ENCODE measurements at places on chromosomes 12 and 14.
A peak's percentile ranks its signal among the peaks of the same experiment; 100 is the strongest.

DNA sequence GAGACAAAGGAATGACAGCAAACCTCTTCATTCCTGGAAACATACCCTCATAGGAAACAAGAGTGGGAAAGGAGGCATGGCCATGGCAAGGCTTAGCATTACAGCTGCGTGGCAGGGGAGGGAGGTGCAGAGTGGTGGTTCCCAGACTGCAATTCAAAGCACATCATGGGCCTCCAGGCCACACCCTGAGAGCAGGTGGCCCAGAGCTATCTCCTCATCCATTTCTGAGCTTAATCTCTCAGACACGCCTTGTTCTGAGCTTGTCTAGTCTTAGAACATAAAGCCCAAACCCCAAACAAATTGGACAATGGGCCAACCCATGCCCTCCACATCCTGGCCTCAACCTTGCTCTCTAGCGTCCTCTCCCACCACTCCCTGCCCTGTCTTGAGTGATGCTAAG lies 5.9 kb upstream of the KRT3 start:
- DNase-seq, result no peak

GRCh38 chr12:85920324-85920947 lies 46.3 kb downstream of the NTS start:
- DNase-seq, result peak; percentile 8

DNA sequence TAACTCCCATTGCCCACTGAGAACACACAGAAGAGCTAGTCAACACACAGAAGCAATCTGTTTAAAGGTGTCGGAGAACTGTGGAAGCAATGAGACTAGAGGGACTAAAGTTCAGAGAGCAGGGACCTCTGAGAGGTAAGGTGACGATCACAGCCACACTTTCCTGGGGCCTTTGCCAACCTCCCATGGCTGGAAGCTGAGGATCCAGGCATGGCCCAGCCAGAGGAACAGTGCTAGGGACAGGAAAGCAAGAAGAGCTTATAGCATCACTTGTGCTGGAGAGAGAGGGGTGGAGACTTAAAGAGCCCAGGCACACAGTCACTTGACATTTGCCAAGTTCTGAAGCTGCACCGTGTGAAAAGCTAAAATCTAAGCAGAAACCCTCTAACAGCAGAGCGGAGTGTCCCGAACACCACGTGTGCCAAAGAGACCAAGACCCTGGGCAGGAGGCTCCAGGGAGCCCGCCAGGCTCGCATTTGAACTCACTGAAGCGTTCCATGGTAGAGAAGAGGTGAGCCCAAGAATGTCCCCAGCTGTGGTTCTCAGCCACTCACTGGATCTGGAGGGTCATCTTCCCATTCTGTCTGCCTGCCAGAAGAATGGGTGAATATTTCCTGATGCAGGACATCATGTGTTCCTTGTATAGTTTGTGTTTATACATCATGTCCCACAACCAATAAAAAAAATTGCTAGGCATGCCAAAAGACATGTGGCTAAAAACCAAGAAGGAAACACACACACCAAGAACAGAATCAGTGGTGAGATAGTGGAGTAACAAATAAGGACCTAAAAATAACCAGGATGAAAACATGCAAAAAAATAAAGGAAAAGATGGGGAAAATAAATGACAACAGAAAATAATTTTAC lies 174.0 kb upstream of the C14orf180 start:
- no peak for DNase-seq

DNA sequence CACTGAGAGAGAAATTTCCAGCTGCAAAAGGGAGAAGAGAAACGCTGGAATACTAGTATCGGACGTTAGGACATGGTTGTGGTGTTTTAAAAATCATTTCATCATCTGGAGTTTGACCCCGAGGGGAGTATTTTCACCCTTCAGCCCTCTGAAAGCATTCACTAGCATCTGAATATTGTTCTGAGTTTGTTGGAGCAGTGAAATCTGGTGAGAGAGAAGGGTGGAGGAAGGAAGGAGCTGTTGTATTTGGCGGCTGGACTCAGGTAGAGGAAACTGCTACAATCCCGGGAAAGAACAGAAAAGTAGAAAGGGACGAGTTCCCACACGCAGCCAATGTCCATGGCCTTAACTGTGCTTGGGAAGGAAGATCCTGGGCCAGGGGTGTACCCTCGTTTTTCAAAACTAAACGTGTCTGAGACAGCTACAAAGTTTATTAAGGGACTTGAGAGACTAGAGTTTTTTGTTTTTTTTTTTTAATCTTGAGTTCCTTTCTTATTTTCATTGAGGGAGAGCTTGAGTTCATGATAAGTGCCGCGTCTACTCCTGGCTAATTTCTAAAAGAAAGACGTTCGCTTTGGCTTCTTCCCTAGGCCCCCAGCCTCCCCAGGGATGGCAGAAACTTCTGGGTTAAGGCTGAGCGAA lies 896 bp upstream of the CDKN1B start:
- DNase-seq, result no peak

DNA sequence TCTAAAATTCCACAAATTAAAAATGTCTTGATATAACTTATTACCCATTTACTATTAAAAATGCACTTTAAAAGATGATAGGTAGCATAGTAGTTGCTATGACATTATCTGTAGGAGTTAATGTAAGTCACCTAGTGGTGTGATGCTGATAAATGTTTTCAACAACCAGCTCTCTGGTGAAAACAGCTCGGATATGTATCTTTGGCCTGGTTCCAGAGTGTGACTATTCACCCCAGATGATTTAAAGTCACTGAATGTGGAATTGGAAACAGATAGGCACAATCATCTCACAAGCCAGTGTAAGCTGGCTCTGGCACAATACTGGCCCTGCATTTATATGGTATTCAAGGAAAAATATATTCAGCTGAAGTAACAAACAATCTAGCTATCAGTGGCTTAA lies 9.2 kb upstream of the CCDC196 start:
- peak; percentile 12 for DNase-seq

- DNase-seq, result no peak
These were observed 45.1 kb upstream of the PNMA1 start for GRCh38 chr14:73759183-73759713.

DNA sequence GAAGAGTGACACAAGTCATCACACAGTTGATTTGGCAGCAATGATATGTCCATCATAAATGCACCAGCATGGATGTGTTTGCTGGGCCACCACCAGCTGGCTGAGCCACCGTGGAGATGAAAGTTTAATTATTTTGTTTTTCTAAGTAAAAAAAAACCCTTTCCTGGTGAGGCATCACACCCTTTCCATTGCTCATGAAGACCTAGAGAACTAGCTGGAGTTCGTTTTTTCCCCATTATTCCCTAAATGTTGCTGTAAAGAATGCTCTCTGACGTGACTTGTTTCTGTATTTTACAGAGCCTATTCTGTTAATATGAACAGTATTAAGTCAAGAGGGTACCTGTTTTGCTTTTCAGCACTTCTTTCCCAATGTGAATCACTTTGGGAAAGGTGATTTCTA lies 257.9 kb downstream of the MSRB3 start:
- peak; percentile 39 for DNase-seq

DNA sequence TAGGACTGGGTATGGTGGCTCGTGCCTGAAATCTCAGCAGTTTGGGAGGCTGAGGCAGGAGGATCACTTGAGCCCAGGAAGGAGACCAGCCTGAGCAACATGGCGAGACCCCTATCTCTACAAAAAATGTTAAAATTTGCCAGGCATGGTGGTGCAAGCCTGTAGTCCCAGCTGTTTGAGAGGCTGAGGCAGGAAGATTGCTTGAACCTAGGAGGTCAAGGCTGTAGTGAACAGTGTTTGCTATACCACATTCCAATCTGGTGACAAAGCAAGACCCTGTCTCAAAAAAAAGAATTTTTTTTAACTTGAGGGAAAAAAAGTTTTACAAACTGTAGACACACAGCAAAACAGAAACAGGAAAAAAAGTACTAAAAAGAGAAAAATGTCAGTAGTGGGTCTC lies 2.3 kb upstream of the MAP3K9 start:
- DNase-seq, result no peak

- no peak for DNase-seq
These were observed 52.9 kb upstream of the OXA1L start for GRCh38 chr14:22713631-22713950.

- DNase-seq, result no peak
These were observed 95.8 kb downstream of the SOX5 start for GRCh38 chr12:23853640-23854039.

DNA sequence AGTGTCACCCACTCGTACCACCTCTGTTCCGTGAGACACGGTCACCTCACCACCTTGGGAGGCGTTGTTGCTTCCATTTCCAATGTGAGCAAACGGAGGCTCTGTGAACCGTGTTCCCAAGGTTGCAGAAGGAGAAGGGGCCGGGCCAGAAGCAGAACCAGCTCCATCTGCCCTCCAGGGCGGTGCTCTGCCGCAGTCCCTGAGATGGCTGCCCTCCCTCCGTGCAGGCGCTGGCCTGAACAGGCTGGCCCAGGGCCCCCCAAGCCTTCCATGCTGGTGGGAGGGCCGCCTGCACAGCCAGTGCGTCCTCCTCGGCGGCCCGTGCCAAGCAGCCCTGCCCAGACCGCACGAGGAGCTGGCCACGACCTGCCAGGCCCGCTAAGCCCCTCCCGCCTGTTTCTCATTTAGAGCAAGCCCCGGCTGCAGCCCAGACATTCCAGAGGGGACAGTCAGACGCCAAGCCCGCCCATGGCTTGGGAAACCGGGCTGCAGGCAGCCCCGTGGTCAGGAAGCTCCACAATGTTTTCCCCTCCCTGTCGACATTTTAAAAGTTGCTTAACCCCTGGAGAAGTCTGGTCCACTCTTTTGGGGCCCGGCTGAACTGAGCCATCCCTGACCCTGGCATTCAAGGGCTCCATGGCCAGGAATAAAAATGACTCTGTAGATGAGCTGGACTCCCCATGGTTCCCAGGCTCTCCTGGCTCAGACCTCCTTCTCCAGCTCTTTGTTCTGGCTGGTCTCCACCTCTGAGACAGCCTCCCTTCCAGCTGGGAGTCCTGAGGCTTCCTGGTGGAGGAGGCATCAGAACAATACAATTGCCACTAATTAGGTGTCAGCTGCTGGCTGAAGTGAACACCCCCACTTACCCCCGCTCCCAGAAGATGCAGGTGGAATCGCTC lies 236.0 kb downstream of the BCL11B start:
- peak; percentile 4 for DNase-seq

- no peak for DNase-seq
These were observed 82.6 kb downstream of the ERC1 start for GRCh38 chr12:1073652-1074051.

DNA sequence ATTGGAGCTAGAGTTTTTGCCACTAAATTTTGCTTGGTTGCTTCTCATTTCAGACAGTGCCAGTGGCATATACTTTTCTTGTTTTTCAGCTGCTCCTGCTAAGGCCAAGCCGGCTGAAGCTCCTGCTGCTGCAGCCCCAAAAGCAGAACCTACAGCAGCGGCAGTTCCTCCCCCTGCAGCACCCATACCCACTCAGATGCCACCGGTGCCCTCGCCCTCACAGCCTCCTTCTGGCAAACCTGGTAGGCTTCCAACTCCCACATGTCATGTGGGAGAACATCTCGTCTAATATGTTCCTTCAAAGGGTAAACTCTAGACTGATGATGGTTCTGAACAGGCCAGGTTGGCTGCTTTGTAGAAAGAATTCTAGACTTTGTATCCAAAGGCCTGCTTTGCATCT lies 11.0 kb downstream of the DLST start:
- DNase-seq, result no peak

All from HS-27A (cell line).